ENCODE measurements at places on chromosomes 3 and 15. TPM values are rescaled to one million over a fixed set of nuclear protein-coding genes. Genes with fewer than 3 reads are reported as not detected.

CHRNA7 gene
- polyA plus RNA-seq, result 19.1 TPM

SCG5 gene
- 7.2 TPM for polyA plus RNA-seq

MAP1A gene
- 8.5 TPM for polyA plus RNA-seq

SUSD5 gene
- 3.4 TPM for polyA plus RNA-seq

ZNF660 gene
- polyA plus RNA-seq, result 18.2 TPM

- DNase-seq, result no peak
These were observed 63.7 kb upstream of the MRPS22 start for GRCh38 chr3:139280027-139280671.

GRCh38 chr3:180749322-180749721 is 70.0 kb upstream of the CCDC39 start:
- DNase-seq, result no peak

- no peak for DNase-seq
These were observed 76.8 kb downstream of the ZPLD1 start for GRCh38 chr3:102511639-102512038.

DNA sequence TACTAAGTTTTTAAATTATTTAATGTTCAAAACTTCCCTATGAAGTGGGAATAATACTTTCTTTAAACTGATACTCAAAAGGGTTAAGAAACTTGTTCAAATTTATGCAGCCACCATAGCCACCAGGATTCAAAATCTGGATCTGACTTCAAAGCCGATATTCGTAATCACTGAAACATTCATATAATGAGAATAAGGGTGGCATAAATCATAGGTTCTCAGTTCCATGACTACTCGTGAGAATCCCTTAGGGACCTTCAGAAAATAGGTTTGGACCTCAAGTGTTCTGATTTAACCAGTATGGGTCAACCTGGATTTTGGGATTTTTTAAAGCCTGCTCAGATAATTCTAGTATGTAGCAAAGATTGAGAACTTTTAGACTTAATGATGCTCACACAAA is 160.6 kb downstream of the RBMS3 start:
- no peak for DNase-seq

GRCh38 chr3:114714237-114714636 is 420.4 kb downstream of the TIGIT start:
- DNase-seq, result no peak

GRCh38 chr15:57504599-57504940 is 87.1 kb upstream of the MYZAP start:
- DNase-seq, result no peak

DNA sequence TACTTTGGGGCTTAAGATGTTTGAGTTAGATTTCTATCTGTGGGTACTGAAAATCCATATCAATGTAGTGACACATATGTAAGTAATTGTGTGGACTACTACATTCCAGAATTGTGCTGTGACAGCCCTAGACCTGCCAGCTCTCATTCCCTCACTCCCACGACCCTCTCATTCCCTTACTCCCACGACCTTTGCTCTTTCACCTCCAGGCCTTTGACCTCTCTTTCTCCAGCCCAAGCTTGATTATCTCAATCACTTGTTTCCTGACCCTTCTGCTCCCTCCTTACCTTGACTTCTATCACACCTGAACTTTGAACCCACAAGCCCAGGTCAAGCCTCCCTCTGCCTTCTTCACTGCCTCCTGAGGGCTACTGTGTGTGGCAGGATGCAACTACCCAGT is 3.6 kb upstream of the RUVBL1 start:
- DNase-seq, result no peak

DNA sequence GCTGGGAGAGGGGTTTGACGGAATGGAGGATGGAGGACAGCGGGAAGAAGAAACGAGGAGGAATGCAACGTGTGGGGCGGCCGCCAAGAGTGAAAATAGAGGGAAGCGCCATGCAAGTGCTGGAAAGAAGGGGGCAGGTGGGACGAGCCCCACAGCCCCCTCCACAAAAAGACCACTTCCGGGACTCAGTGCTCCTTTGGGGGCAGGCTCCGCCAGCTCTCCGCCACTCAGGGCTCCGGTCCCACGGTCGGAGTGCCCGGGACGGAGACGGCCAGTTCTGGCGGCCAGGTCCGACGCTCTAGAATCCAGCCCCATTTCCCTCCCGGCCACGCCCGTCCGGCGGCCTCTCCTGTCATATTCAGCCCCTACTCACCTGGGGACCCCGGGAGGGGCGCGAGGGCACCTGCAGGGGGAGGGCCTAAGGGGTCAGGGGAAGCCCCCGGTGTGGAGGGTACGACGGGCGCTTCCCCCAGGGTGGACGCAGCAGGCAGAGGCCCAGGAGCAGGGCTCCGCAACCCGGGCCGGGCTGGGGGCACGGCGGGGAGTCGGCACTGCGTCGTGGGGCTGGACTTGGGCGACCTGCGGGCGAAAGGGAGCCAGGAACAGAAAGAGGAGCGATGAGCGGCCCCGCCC is 25.5 kb upstream of the CSPG4 start:
- no peak for DNase-seq

GRCh38 chr3:182892226-182892625 is 88.1 kb downstream of the DCUN1D1 start:
- no peak for DNase-seq

- no peak for DNase-seq
These were observed 119.9 kb upstream of the MELTF start for GRCh38 chr3:197149528-197149927.

- no peak for DNase-seq
These were observed 13.3 kb upstream of the PPP1R2 start for GRCh38 chr3:195556390-195556789.

GRCh38 chr3:23576379-23576959 is 229.3 kb upstream of the UBE2E1 start:
- no peak for DNase-seq

GRCh38 chr15:35496585-35496984 is 49.4 kb downstream of the DPH6 start:
- no peak for DNase-seq

DNA sequence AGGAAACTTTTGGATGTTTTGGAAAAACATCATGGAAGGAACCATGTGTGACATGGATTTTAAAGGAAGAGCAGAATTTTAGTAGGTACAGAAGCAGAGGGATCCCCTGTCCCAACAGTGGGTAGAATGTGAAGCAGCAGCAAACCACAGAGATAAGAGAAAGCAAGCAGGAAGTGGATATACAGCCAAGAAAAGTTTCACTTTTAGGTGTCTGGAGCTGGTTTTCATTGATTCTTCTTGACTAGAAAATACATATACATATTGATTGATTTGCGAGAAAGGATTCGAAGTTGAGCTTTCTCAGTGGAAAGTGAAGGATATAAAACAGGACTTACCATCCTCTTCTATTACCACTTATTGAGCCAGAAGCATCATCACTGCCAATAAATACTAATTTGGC is 133.5 kb downstream of the KCNMB2 start:
- no peak for DNase-seq

DNA sequence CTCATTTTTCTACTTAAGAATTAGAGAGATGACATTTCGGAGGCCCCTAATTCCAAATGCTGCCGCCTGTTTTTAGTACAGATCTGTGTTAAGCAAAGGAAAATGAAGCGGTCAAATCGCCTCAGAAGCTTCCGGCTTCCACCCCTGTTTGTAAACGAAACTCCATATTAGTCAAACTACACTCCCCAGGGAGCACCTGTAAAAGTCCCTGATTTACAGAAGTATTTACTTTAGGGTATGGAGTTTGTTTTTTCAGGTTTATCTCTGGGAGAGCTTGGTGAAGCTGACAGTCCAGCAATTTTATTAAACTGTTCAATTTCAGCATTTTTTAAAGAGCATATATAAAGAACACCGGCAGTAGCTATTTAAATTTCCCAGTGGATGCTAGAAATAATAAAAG is 319.8 kb downstream of the FHIT start:
- no peak for DNase-seq

GRCh38 chr3:186182850-186183249 is 74.0 kb upstream of the ETV5 start:
- no peak for DNase-seq

DNA sequence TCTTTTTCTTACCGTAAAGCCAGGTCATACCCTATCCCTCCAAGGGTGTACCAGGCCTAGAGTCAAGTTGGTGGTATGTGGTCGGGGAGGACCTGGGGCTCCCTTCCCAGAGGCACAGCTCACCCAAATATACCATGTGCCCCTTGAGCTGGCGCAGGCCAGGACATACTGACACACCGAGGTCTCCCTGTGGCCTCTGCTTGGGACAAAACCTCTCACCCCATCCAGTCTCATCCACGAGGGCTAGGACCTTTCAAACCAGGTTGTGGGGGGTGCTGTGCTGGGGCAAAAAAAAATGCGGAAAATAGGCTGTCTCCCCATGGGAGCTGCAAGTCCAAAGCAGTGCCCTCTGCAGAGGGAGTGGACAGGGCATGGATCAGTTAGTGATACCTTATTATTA is 22.8 kb downstream of the PTH1R start:
- no peak for DNase-seq

- DNase-seq, result no peak
These were observed 249.5 kb upstream of the EOMES start for GRCh38 chr3:27971600-27971999.

DNA sequence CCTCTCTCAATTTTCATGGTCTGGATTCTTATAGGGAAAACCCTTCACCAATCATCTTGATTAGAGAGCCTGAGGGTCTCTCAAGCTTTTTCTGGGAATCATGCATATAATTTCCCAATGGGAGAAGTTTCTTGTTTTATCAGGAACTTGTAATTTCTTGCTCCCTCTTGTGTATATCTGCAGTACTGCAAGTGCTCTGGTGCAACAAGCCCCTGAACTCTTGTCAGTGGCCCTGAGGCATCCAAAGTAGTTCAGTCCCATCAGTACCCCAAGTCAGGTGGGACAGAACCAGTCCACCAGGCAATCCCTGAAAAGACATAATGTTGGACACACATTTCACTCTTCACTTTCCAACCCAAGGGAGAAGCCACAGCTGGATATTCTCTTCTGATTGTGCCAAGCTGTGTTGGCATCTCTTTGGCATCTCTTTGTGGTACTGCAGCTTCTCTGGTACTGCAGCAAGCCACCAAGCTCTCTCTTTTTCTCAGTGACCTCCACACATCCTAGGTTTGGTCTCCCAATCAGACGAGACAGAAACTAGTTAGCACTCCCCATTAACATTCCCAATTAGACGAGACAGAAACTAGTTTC is 214.5 kb downstream of the ZIC4 start:
- peak; percentile 8 for DNase-seq

DNA sequence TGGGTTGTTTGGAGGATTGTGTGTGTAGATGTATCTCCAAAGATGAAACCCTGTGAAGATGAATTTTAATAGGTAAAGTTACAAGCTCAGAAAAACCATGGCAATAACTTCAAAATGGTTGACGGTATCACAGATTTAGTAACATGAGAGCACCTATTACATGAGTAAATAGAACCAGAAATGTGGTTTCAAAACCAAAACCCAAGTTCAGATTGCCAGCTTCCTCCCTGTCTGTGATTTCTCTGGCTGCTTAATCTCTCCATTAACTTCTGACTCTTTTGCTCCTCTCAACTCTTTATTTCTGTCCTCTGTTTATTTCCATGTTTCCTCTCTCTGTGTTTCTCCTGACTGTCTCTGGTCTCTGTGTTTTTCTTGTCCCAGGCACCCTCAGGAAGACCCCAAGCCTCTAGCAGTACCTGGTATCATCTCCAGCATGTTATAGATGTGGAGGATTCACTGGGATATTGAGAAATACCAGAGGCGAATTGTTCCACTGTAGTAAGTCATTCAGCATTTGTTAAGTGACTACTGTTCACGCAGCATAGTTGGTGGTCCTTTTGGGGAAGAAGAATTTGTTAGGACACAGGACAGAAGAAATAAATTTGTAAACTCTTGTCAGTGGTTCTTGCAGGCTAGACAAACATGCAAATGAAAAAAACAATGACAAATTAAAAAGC is 138.8 kb downstream of the BBX start:
- no peak for DNase-seq

GRCh38 chr3:42179110-42179725 is 86.8 kb downstream of the CCK start:
- DNase-seq, result peak; percentile 30

GRCh38 chr15:67884514-67885174 is 44.8 kb upstream of the RNU6-1 start:
- DNase-seq, result peak; percentile 81

DNA sequence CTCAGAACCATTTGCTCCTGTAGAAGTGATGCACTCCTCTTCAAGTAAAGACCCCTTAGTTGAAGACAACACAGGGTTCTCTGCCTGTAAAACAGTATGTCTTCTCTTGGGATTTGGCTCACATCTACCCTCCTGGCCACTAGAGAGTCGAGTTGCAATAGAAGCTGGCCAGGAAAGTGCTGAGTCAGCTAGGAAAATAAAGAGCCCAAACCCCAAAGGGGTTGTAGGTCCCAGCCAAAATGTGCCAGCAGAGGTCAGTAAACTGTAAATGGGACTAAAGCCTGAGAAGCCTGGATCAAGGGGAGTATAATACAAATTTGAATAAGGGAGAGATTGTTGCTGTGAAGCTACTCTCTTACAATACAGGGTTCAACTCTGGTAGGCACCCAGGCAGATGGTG is 37.2 kb upstream of the THBS1 start:
- DNase-seq, result no peak

GRCh38 chr3:143207338-143207961 is 87.9 kb downstream of the CHST2 start:
- no peak for DNase-seq

- DNase-seq, result no peak
These were observed 787 bp upstream of the SLMAP start for GRCh38 chr3:57755368-57755675.

DNA sequence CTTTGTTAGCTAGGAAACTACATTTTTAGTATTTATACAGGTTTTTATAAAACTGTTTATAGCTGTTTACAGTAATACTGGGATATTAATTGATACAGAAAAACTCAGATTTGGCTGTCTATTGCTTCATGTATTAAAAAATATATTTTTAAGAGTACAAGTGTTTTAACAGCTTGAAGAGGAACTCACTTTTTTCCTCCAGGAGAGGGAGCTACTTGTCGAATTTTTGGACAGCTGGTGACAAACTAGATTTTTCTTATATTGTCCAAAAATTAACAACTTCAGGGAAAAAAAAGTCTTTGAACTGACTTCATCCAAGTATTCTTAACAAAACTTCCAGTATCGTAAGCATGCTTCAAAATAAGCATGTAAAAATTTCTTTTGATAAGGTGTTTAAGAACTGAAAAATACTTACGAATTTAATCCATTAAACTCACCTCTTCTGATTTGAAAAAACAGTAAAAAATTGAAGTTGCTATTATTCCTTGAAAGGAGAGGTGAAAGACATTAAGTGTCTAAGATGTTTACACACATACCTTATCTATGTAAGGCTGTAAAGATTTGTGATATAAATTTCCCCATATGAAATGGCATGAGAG is 4.0 kb downstream of the DIPK2A start:
- DNase-seq, result no peak

DNA sequence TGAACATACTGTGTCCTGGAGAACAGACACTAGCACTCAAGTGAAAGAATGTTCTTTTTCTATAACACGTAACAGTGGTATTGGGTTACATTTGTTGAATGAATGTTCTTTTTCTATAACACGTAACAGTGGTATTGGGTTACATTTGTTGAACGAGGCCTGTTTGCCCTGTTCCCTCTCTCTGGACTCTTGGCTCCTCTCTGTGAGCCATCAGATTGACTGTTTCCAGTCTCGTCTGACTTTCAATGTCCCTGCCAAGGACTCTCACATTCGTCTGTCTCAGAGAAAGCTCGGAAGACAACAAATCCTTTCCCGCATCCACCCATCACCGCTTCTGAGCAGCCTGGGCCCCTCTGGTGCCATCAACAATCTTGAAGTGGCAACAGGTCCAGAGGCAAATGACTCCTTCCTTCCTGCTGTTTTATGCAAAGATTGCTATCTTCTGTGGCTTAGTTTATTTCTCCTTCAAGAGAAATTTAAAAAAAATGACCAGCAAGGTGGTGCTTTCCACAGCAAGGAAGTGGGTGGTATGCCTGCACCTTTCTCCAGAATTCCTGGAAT is 8.0 kb downstream of the TMEM45A start:
- DNase-seq, result no peak
